ENCODE measurements at places on chromosomes 5 and 9. TPM values are rescaled to one million over a fixed set of nuclear protein-coding genes. Genes with fewer than 3 reads are reported as not detected.
A peak's percentile ranks its signal among the peaks of the same experiment; 100 is the strongest.

DNA sequence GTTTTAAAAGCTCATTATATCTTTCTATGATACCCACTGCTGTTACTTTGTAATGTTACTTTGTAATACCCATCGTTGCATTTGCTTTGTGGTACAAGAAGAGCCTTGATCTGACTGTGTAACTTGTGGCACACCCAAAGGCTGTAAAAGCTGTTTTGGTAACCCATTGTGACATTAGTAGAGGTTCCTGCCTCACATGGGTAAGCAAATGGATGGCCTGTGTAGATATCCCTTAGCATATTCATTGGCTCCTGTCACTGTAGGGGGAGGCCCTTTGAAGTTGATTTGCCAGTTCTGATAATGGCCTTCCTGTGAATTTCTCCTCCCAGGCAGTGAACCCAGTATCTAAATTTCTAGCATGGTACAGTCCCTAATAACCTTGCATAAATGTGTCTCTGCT is 15.7 kb downstream of the CDK20 start:
- H3K27me3 ChIP-seq = peaks cover 2% of the 10 kb centered on the region
- no peak for DNase-seq
- no peaks in the 10 kb centered on the region for H3K4me1 ChIP-seq
- H3K27ac ChIP-seq = no peak overlapping the region

DNA sequence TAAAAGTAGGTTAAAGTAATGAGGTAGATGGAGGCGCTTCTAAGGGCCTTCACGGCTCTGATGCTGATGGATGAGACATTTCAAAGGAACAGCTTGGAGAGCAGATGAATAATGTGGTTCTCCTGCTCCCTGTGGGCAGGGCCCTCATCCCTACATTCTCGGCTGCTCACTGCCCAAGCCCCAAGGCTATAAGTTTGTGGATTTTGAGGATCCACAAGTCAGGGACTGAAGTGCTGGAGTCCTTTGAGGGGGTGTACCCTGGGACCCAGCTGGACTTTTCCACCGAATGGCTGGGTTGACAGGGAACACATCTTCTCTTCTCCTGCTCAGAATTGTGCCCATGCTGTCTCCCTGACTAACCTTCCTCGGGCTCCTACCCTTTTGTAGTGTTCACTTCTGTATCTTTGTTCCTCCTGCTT is 21.4 kb upstream of the CXCL14 start:
- H3K4me1 ChIP-seq = no peaks in the 10 kb centered on the region
- peaks cover 2% of the 10 kb centered on the region for H3K27me3 ChIP-seq
- no peak overlapping the region for H3K4me3 ChIP-seq
- DNase-seq = no peak
- H3K27ac ChIP-seq = no peak overlapping the region
- H3K36me3 ChIP-seq = no peaks in the 10 kb centered on the region

DNA sequence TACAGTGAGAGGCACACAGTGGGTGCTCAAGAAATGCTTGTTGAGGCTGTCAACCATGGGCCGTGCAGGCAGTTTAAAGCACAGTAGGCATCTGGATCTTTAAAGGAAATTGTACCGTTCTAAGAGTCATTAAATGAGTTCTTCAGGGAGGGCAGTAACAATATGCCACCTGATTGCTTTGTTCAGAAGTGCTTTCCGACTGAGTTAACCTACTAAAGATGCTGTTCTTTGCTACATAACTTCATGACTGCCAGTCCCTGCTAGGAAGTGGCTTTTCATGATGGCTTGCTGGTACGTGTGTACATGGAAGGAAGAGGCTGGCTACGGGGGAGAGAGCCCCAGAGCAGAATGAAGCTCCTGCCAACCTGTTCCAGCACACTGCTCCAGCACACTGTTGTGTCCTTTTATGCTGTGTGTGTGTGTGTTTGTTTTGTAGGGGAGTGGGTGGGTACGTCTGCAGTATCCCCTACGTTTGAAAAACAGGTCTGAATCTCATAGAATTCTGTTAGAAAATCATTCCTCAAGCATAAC is 41.9 kb upstream of the PPP2R2B start:
- H3K27me3 ChIP-seq = no peaks in the 10 kb centered on the region
- no peak for DNase-seq
- no peak overlapping the region for H3K27ac ChIP-seq
- H3K4me1 ChIP-seq = no peaks in the 10 kb centered on the region

DNA sequence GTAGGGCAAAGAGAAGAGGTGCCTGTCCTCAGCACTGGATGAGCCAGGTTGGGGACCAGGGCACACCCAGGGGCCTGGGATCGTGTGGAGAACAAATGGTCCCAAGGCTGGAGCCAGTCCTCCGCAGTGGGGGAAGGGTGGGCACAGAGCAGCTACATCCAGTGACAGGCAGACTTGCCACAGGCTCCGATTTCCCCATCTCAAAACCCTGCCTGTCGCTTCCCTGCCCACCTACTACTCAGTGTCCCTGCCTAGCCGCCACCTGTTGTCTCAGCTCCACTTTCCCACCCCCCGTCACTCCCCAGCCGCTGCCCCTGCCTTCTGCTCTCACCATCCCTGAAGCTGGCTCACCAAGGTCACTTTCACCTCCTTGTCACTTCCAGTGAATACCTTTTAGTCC is 13.9 kb upstream of the ENHO start:
- no peaks in the 10 kb centered on the region for H3K4me1 ChIP-seq
- no peaks in the 10 kb centered on the region for H3K36me3 ChIP-seq
- H3K27ac ChIP-seq = no peak overlapping the region
- H3K4me3 ChIP-seq = no peak overlapping the region
- no peak for DNase-seq
- H3K27me3 ChIP-seq = peaks cover 13% of the 10 kb centered on the region

DNA sequence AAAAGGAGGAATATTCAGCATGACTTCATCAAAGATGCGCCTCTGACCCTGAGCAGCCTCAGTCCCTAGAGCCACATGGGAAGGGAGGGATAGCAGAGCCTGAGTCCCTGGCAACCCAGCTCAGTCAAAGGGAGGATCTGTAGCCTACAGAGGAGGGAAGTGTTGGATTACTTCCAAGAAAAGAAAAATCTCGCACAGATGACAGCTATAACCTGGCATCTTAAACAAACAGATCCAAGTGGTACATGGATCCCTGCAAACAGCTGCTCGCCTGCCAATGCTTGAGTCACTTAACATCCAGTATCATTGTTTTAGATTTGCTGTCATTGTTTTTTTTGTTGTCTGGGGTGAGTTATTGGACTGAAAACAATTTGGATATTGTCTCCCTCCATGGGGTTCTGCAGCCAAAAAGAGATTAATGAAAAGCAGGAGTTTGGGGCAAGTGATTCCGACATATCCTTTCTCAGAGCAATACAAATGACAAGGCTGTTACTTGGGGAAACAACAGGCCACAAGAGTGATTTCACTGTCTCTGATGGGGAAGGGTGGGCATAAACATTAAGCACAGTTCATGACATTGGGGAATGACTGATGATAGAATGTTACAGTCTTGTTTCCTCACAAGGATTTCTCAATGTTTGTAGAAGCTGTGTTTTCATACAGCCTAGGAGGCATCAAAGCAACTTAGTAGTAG is 153.5 kb upstream of the KIF2A start:
- DNase-seq = no peak
- H3K4me1 ChIP-seq = no peaks in the 10 kb centered on the region
- no peak overlapping the region for H3K4me3 ChIP-seq
- no peaks in the 10 kb centered on the region for H3K27me3 ChIP-seq
- no peaks in the 10 kb centered on the region for H3K36me3 ChIP-seq

- no peak overlapping the region for H3K4me3 ChIP-seq
- H3K27me3 ChIP-seq = no peaks in the 10 kb centered on the region
- no peaks in the 10 kb centered on the region for H3K4me1 ChIP-seq
- no peak overlapping the region for H3K27ac ChIP-seq
- DNase-seq = peak; percentile 23
Measured at GRCh38 chr5:128358826-128359225, 179.2 kb downstream of the FBN2 start.

DNA sequence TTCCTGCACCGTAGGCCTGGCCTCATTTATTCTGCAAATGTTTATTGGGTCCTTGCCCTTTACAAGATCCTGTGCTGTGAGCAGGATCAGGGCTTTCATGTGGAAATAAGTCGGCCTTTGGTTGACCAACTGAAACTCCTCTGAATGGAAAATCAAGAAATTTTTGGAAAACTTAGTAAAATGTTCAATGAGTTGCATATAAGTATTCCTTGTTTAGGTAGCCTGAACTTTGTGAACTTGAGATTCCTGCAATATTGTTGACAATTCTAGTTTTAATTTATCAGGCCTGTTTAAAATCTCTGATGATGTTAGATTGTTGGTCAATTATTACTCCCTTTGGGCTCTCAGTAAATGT is 1.1 kb downstream of the MAML1 start:
- H3K27me3 ChIP-seq = no peaks in the 10 kb centered on the region
- H3K36me3 ChIP-seq = peaks cover 20% of the 10 kb centered on the region
- peak overlapping the region; percentile 85 for H3K27ac ChIP-seq
- H3K4me3 ChIP-seq = peak overlapping the region; percentile 79

GRCh38 chr9:1535051-1535450 is 480.1 kb upstream of the SMARCA2 start:
- no peaks in the 10 kb centered on the region for H3K4me1 ChIP-seq
- DNase-seq = no peak
- no peak overlapping the region for H3K4me3 ChIP-seq
- H3K27me3 ChIP-seq = no peaks in the 10 kb centered on the region
- no peak overlapping the region for H3K27ac ChIP-seq
- H3K36me3 ChIP-seq = no peaks in the 10 kb centered on the region

- H3K4me1 ChIP-seq = no peaks in the 10 kb centered on the region
- H3K4me3 ChIP-seq = no peak overlapping the region
- H3K36me3 ChIP-seq = no peaks in the 10 kb centered on the region
- H3K27ac ChIP-seq = no peak overlapping the region
- H3K27me3 ChIP-seq = peaks cover 2% of the 10 kb centered on the region
- no peak for DNase-seq
Measured at GRCh38 chr5:141772281-141772680, 90.3 kb upstream of the ARAP3 start.

GRCh38 chr5:150311015-150311692 is 8.4 kb upstream of the ARSI start:
- H3K36me3 ChIP-seq = no peaks in the 10 kb centered on the region
- H3K4me3 ChIP-seq = no peak overlapping the region

- H3K4me1 ChIP-seq = peaks cover 5% of the 10 kb centered on the region
- DNase-seq = no peak
- H3K4me3 ChIP-seq = no peak overlapping the region
- no peak overlapping the region for H3K27ac ChIP-seq
Measured at GRCh38 chr5:66854416-66854815, 258.2 kb downstream of the MAST4 start.

DNA sequence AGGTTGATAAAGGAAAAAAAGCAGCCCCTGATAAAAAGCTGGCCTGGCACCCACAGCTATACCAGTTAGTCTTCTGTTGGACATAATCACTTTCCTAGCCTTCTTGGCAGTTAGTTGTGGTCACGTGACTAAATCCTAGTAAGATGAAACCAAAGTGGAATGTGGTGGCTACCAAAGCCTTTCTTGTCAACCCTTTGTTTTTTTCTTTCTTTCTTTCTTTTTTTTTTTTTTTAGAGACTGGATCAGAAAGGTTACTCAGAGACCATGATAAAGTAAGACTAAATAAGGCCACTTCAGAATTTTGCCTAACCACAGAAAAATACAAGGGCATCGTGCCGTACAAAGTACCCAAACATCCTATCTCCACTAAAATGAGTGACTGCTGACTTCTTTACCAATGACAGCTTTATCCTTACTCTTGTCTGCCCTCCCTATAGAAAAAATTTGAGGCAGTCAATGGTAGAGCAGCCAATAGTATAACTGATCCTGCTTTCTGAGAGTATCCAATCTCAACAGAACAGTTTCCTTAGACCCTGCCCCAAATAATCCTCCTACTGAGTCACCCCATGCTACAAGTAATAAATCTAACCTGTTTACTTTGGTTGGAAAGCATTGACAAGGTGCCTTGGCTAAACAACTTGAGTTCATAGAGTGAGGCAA is 14.2 kb upstream of the KIF27 start:
- peaks cover 16% of the 10 kb centered on the region for H3K4me1 ChIP-seq
- H3K36me3 ChIP-seq = no peaks in the 10 kb centered on the region
- peak overlapping the region; percentile 11 for H3K4me3 ChIP-seq
- no peaks in the 10 kb centered on the region for H3K27me3 ChIP-seq

- H3K4me1 ChIP-seq = peaks cover 13% of the 10 kb centered on the region
- H3K4me3 ChIP-seq = no peak overlapping the region
- no peak overlapping the region for H3K27ac ChIP-seq
Measured at GRCh38 chr5:68533051-68533450, 317.5 kb downstream of the PIK3R1 start.

DNA sequence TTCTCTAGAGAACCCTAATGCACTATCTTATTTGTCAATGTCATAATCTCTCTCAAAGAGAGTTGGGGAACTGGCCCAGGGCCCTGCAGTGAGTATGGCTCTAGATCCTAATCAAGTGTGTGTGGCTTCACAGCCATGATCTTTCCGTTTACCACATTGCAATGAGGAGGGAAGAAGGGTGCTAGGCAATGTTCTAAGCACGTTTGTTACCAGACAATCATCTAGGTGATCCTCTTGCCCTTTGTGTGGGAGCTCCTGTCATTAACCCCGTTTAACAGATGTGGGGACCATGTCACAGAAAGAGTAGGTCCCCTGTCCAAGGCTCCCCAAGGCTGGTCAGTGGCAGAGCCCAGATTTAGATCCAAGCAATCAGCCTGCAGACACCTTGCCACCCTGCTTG is 128.2 kb upstream of the IRX4 start:
- no peak overlapping the region for H3K4me3 ChIP-seq
- no peak for DNase-seq
- H3K27ac ChIP-seq = no peak overlapping the region
- no peaks in the 10 kb centered on the region for H3K27me3 ChIP-seq
- no peaks in the 10 kb centered on the region for H3K4me1 ChIP-seq

NUTM2G gene
- total RNA-seq = not detected

IL4 gene
- not detected for total RNA-seq

ERAP2 gene
- total RNA-seq = 2.5 TPM

GPR150 gene
- total RNA-seq = not detected

Data from astrocyte (in vitro differentiated cells and primary cell).